ENCODE measurements at places on chromosomes 1 and 21.

DNA sequence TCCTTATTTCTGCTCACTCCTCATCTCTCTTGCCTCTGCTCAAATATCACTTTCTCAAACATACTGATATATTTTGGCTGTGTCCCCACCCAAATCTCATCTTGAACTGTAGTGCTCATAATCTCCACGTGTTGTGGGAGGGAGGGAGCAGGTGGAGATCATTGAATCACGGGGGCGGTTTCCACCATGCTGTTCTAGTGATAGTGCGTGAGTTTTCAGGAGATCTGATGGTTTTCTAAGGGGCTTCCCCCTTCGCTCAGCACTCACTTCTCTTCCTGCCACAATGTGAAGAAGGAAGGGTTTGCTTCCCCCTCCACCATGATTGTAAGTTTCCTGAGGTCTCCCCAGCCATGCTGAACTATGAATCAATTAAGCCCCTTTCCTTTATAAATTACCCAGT, 26.6 kb downstream of the ZBTB8OS start:
- DNase-seq = no peak

DNA sequence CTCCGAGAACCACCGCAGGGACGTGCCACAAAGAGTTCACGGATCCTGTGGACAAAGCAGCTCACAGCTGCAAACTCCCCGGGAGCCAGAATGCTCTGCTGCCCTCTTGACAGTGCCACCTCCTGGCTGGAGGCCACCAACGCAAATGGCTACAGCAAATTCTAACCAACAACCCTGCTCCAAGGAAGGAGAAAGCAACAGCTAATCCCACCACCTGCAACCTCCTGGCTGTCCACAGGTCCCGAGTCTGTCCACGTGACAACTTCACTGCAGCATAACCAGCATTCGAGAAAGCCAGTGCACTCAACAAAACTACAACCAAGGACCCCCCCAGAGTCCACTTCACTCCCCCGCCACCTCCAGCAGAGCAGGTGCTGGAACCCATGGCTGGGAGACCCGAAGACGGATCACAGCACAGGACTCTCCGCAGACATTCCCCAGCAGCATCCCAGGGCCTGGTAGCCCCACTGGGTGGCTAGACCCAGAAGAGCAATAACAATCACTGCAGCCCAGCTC, 17.3 kb downstream of the POFUT2 start:
- DNase-seq = peak; percentile 14

DNA sequence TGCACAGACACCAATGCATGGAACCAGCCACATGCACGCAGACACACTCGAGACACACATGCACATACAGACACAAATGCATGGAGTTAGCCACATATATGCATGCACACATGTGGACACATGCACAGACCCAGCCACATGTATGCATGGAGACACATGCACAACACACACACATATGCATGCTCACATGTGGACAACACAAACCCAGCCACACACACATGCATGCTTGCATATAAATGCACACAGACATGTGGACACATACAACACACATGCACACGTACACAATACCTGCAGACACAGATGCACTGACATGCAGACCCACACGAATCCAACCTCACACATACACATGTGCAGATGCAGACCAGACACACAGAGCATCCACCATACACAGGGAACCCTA, 31.1 kb downstream of the WNT9A start:
- no peak for DNase-seq

DNA sequence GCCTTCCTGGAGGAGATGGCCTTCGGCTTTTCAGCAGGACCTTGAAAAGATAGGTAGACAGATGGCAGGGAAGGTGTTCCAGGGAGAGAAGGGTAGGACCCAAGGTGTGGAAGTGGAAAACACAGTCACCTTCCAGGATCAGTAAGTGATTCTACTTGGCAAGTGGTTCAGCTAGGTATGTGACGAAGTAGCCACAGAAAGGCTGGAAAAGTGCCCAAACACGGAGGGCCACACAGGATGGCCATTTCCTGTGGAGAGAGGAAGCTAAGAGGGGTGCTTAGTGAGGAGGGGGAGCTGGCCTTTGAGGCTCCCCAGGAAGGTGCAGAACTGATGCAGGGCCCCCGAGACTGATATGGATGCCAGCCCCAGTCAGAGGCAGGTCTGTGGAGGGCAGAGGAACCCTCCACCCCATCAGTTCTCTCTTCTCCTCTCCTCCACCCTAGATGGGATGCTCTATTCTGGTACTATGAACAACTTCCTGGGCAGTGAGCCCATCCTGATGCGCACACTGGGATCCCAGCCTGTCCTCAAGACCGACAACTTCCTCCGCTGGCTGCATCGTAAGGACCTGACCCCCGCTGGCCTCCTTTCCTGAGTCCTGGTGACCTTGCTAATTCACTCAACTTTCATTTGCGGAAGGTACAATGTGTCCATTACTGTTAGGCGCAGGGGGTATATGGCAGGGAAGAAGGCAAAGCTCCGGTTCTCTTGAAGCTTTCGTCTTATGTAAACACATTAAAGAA, 6.8 kb downstream of the SEMA4A start:
- no peak for DNase-seq

Measured in CD8-positive, alpha-beta T cell (primary cell).